ENCODE measurements at places on chromosomes 3 and 15.
A peak's percentile ranks its signal among the peaks of the same experiment; 100 is the strongest.

GRCh38 chr15:66502491-66502890, 2.2 kb downstream of the RPL4 start:
- no peak for DNase-seq

DNA sequence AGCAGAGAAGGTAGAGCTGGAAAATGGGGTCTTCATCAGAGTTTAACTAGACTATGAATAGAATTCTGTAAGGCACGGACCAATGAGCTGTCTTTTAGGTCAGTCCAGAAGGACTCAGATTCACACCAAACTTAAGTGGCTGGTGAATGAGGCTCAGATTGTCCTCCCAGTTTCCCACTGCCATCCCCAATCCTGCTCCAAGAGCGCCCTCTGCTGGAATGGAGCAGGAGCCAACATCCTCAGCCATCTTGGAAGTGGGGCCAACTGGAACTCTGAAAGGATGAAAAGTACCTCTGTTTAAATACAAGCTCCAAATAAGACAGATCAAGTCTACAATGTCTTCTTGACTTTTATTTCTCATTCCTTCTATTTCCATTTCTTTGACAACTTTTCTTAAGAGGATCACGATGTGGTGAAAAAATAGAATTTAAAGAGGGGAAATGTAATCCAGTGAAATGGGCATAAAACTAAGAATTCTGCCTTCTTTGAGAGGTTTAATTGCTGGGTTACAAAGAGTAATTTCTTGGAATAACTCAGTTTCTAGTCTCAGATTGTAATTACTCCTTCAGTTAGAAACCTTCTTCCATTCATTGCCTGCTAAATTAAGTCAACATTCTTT, 217.1 kb upstream of the TPRG1 start:
- DNase-seq: peak; percentile 62

DNA sequence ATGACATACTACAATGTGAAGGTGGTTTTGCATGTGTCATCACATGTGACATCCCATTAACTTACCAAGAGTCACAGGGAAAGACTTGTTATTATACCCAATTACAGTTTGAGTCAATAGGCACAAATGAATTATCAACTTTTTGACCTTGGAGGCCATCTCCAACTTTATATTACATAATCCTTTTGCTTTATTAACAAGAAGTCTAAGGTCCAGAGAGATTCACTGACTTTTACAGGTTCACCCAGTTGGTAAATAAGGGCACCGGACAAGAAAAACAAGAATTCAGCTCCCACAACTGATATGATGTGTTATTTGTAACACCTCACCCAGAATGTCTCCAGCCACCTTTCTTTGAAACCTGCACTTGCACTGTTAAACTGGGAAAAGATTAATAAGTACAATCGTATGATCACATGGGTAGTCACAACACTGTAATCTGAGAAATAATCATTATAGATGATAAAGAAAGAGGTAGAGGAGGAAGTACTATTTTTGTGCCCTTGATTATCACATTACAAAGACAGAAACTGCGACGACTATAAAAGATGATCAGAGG, 928.9 kb downstream of the FHIT start:
- no peak for DNase-seq

DNA sequence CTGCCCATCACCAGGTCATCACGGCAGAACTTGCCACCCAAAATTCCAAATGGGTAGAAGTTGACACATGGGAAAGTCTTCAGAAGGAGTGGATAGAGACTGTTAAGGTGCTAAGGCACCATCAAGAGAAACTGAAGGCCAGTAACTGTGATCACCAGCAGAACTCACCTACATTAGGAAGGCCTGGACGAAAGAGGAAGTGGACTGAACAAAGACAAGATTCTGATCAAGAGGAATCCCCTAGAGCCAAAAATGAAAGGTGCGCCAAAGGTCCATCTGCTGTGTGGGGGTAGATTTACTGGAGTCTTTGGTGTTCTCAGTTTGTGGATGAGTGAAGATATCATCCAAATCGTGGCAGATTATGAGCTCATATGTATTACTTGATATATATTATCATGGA, 46.3 kb upstream of the P3H2 start:
- no peak for DNase-seq

GRCh38 chr3:151599103-151599672, 134.5 kb upstream of the AADACL2 start:
- DNase-seq: no peak

DNA sequence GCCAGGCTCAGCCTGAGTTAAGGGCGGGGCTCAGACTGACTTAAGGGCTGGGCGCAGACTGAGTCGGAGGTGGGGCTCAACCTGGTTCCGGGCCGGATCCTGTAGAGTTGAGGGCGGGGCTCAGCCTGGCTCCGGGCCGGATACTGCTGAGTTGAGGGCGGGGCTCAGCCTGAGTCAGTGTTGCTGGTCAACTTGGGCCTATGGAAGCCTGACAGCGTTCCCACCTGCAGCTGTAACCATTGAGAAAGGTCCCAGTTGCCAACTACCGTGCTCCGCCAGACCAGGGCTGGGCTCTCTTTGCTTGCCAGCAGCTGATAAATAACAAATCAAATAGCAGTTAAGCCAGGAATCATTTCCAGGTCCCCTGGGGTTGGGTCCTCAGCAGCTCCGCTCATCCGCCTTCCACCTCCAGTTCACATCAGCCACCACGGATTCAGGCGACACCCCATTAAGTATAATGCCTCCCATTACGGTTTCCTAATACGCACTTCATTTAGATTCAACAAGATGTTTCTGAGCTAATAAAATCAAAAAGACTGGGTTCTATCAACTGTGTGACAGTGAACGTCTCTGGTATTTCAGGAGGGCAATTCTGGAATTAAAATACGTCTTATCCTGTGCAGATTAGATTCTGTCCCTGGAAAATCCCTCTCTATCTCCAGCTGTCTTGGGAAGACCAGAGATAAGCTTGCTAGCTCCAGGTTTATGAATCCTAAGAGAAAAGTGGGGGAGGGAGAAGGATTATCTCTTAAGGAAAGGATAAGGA, 7.3 kb downstream of the GRIP2 start:
- no peak for DNase-seq

GRCh38 chr3:197458179-197458707, 97.5 kb downstream of the BDH1 start:
- peak; percentile 17 for DNase-seq

DNA sequence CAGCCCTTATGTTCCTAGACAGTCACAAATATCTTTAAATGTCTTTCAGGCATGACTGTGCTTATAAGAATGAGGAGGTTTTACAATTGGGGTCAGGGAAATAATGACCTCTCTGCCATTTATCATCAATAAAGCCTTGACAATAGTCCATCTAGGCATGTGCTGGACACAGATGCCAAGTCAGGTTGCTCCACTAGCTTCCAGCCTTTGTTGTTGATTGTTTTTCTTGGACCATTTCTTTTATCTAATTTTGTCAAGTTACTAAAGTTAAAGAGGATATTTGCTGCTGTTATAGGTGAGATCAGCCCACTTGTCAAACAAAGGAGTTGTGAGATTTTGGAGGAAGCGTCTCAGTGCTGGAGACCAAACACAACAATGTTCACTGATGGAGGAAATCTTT, 628.0 kb downstream of the ROBO2 start:
- DNase-seq: no peak
